Natural killer cell (primary cell): ENCODE measurements at places on chromosomes 6 and 20. TPM values are rescaled to one million over a fixed set of nuclear protein-coding genes. Genes with fewer than 3 reads are reported as not detected.

DNA sequence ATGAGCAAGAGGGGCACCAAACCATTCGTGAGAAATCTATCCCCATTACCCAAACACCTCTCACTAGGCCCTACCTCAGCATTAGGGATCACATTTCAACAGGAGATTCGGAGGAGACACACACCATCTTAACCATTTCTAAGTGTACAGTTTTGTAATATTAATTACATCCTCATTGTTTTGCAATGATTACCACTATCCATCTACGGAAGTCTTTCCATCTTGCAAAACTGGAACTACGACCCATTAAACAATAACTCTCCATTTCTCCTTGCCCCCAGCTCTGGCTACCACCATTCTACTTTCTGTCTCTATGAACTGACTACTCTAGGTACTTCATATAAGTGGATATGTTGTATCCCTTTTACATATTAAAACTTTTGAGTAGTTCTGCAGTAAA, 20.1 kb downstream of the ACOT13 start:
- DNase-seq = no peak

GRCh38 chr6:116004841-116005815, 55.6 kb downstream of the FRK start:
- no peak for DNase-seq

- no peak for DNase-seq
Measured at GRCh38 chr6:165844801-165845364, 181.8 kb upstream of the PDE10A start.

GRCh38 chr20:16758454-16759180, 10.5 kb downstream of the OTOR start:
- no peak for DNase-seq

DNA sequence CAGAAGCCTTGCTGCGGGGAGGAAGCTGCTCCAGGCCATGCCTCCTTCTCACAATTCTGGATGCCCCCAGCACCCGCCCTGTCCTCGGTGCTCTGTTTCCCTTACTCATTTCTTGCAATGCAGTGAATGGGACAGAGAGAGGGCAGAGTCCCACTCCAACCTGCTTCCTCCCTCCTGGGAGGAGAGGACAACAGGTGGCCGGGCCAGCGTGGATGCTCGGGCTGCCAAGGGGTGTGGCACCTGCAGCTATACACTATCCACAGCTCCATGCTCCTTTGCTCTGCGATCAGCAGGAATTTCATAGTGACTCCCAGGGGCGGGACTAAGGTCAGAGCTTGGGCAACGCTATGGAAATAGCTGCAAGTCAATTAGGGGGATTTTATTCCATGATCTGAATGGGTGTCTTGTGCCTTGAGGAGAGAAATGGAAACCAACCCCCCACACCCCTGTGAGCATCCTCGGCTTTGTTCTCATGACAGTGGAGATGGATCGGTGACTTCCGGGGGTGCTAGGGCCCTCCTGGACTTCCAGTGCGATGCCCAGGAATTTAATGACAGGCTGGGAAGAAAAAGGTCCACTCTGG, 192.5 kb downstream of the MYLK4 start:
- no peak for DNase-seq

- DNase-seq = no peak
Measured at GRCh38 chr20:52160621-52161204, 30.9 kb downstream of the ZFP64 start.

DNA sequence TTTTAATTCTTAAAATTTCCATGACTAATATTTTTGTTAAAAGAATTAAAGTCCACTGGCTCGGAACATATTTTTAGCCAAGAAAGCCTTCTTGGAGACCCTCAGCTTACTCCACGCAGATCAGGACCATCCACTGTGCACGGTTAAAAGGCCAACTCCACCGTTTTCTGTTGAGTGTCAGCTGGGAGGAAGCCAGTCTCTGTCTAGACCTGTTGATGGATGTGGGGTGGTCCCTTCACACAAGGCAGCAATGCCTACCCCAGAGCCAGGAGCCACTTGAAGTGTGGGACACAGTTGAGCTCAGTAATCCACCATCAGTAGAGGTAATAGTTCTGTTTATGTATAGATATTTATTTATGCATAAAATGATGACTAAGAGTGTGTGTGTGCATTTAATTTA, 19.9 kb upstream of the QKI start:
- DNase-seq = no peak

DNA sequence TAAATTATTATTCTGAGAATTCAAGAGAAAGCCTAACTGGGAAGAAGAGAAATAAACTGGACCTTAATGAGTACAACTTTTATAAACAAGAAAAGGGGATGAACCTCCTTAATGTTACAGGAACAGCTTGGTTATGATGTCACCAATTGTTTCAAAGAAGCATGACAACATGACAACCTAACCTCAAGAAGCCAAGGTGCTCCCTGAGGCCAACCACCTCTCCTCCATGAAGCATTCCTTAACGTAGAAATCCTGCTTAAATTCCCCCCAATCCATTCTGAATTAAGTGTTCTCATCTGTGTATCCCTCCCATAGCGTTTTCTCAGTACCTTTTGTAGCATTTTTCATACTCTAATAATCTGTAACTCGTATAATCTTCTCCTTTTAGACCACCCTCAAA, 1.7 kb downstream of the HBS1L start:
- peak; percentile 23 for DNase-seq

DNA sequence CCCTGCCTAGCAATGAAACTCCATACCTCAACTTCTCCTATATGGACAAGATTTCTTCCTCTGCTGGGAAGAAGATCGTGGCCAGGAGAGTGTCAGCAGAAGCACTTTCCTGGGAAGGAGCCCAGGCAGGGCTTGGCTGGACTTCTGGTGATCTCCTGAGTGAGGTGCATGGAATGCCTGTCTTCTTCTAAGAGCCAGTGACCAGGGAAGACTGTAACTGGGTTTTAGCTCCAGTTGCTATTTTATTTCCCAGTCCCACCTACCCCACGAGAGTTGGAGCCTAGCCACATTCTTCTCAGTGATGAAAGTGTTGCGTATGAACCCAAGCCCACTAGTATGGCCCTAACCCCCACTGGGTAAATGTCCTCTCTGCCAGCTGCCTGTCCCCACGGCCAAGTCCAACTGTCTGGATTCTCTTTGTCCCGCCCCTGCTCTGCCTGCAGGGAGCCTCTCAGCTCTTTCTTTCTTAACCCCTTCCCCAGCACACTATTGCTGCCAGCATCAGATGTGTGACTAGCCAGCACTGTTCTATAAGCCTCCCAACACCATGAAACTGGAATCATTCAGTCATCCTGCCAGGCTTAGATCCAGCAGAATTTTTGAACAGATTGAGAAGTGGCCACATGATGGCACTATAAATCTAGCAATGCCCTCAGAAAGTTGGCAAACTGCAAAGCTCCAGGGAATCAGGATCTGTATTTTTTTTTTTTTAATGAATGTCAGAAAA, 69.8 kb upstream of the FAM184A start:
- DNase-seq = peak; percentile 40

GRCh38 chr6:251920-252319, 40.4 kb upstream of the DUSP22 start:
- DNase-seq = no peak

GRCh38 chr20:1415667-1416468, 23.0 kb upstream of the FKBP1A start:
- no peak for DNase-seq

DNA sequence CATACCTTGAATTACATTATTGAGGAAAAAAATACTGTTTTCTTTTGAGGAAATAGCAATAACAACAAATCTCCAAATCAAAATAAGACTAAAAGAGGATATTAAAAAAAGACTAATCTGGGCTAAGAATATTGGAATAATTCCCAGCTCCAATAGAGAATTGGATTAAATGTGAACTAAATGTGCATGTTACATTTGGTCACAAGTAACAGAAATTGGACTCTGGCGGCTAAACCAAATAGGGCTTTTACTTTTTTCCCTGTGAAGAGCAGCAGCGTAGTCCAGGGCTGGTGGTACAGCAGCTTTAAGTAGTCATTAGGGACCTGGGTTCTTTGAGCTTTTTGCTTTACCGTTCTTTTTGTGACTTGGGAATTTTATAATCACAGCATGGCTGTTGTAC, 71.9 kb downstream of the ELOVL2 start:
- no peak for DNase-seq

GRCh38 chr20:53778041-53778516, 184.4 kb upstream of the ZNF217 start:
- no peak for DNase-seq

GRCh38 chr20:7199861-7200260, 432.4 kb downstream of the BMP2 start:
- no peak for DNase-seq

DNA sequence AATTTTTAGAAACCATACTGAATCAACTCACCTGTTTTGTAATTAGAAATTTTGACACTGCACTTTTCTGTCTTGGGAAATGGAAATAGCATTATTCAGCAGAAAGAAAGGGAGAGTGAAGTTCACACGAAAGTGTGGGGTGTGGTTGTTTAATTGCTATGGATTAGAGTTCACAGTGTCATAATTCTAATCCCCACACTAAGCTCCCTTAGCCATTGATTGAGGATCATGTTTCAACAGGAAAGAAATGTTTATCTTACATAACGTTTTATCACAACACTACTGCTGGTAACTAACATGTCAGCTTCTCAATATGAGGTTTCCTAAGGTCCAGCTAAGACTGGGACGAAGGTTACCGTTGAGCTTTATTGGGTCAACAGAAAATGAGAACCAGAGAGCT, 31.4 kb upstream of the GSTA5 start:
- DNase-seq = no peak

DNA sequence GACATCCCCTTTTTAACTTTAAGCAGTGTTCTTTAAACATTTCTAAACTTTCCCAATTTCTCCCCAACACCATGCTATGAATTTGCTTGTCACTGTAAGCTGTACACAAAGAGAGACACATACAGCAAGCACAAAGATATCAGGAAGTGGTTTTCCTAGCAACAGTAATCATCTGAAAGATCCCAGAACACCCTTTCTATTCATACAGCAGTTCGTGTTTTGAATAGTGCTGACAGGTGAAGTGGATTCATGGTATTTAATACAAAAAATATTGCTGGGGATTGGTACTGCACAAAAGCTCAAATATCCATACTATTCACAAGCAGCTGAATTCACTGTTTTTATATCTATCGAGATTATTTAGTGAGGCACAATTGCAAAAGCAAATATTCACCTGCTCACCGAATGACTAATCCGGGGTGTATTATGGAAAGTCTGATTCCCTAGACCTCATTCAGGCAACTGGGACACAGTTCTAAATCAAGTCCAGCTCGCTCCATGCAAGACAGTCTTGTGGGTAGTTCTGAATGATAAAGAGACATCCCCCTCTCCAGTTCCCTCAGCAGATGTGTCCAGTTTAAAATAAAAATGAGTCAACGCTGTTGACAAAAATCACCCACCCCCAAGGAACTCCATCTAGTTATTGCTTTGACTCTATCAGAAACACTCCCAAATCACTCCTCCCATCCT, 107.1 kb upstream of the TSHZ2 start:
- no peak for DNase-seq

PTPRK gene
- total RNA-seq = 0.14 TPM

TCP11 gene
- not detected for total RNA-seq

RNF182 gene
- total RNA-seq = not detected

PGC gene
- total RNA-seq = not detected
